HFF-Myc (cell line): ENCODE measurements at places on chromosomes 12 and 14.

- DNase-seq: no peak
Measured at GRCh38 chr12:765840-766239, 13.5 kb downstream of the WNK1 start.

GRCh38 chr14:64950889-64951288 is 8.3 kb upstream of the GPX2 start:
- no peak for DNase-seq

- DNase-seq: peak; percentile 41
Measured at GRCh38 chr14:100406505-100407131, 83.5 kb downstream of the SLC25A47 start.

- DNase-seq: no peak
Measured at GRCh38 chr12:107318806-107319532, 225.6 kb upstream of the CRY1 start.

DNA sequence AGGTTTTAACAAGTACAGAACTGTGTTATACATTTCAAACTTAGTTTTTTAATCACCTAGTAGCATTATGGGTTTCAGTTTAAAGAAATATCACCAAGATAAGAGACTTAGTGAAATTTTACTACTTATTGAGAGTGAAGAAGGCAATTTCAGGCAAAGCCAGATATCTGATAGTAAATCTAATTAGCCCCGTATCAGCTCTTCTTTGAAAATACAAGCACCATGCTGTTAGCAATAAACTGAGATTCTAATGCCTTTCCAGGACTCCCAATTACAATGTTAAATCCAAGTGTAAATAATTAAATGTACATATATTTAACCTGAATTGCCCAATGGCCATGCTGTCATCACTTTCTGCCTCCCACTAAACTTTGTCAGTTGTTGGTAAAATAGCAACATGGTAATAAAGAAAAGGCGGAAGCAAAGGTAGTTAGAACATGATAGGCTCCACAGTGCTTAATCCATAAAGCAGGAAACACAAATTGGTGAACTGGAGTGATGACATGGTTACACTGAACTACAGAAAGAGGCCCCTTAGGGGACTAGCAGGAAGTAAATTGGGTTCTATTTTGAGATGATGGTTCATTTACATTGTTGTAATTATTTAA is 646.1 kb downstream of the C12orf50 start:
- no peak for DNase-seq

GRCh38 chr12:46374310-46374709 is 1.7 kb upstream of the SLC38A2 start:
- DNase-seq: no peak

- no peak for DNase-seq
Measured at GRCh38 chr14:52279408-52279807, 11.9 kb downstream of the PTGDR start.

DNA sequence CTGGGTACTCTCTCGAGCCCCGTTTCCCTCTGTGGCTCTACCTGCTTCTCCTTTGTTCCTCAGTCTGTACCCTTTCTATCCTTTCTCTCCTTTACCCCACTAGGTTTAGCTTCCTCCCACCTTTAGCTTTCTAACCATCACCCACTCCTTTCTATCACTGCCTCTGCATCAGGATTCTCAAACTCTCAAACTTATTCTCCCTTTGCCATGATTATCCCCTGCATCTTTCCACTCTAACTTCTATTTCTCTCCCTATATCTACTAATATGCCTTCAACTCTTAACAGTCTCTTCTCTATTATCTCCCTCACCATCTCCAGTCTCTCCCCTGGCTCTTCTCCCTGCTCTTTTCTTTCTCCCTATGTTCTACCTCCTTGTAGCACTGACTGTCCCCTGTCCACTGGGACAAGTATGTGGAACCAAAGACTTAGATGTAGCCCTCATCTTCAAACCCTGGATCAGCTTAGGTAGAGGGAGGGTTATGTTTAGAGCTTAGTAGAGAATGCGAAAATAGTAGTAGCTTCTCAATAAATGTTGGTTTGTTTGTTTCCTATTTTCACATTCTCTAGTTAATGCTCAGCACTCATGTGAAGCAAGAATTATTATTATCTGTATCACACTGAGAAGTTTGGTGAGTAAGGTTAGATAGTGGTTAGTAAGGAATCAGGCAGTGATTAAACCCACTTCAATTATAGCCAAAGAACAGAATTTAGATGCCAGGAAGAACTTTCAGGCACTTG is 3.4 kb downstream of the GDF11 start:
- DNase-seq: no peak

GRCh38 chr14:88823968-88824313 is 510 bp upstream of the TTC8 start:
- DNase-seq: no peak

DNA sequence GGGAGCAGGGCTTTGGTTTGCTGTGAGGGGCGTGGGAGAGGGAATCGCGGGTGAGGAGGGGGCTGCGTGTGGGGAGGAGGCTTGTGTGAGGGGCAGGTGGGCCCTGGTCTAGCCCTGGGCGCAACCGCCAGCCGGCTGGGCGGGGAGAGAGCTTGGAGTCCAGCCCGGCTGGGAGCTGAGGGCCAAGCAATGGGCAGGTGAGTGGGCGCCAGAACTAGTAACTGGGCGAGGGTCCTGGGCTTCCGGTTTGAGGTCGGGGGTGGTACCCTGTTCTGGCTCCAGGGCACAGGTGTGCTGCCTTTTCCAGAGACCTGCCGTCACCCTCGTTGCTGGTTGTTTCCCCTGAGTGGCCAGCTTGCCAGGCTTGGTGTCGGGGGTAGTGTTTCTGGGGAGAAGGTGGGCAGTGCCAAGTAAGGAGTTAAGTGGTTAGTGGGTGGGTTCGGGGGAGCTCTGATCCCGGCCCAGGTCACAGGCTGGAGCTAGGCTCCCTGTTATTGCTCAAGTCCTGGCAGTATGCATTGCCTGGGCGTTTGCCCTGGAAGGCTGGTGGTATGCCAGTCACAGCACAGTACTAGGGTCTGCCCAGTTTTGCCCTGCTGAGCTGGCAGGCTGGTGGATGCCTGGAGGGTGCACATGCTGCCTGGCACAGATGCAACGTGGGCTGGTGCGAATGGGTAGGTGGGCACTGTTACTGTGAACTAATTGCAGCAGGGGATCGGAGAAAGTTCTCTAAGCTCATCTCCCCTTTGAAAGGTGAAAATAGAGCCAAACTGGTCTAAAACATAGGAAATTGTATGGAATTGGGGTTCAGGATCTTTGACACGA is 683 bp downstream of the CIPC start:
- no peak for DNase-seq

GRCh38 chr14:63897721-63898163 is 44.9 kb downstream of the SYNE2 start:
- no peak for DNase-seq

DNA sequence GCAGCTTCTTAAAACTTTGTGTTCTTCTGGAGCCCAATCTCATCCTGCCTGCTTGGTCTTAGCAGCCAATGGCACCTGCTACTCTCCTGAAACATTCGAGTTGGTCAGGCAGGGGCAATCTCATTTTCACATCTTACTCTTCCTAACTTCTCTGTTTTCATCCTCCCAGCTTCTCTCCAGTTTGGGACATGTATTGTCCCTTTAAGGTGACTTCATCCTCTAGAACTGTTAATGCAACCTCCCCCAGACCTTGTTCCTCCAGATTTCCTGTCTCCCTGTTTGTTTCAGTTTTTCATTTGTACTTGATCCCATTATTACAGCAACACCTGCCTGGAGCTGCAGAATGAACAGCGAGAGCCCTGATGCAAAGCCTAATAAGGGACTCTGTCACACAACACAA is 31.3 kb downstream of the SERPINA11 start:
- no peak for DNase-seq

- no peak for DNase-seq
Measured at GRCh38 chr14:101719708-101720107, 41.8 kb upstream of the PPP2R5C start.
